Activated T-cell treated with anti-CD3 and anti-CD28 coated beads, Interleukin-2, amount 50 U/mL, for 72 hours (primary cell): ENCODE measurements at places on chromosomes 5 and 9.
A peak's percentile ranks its signal among the peaks of the same experiment; 100 is the strongest.

GRCh38 chr5:8209500-8209899 is 340.6 kb downstream of the MTRR start:
- DNase-seq: no peak

DNA sequence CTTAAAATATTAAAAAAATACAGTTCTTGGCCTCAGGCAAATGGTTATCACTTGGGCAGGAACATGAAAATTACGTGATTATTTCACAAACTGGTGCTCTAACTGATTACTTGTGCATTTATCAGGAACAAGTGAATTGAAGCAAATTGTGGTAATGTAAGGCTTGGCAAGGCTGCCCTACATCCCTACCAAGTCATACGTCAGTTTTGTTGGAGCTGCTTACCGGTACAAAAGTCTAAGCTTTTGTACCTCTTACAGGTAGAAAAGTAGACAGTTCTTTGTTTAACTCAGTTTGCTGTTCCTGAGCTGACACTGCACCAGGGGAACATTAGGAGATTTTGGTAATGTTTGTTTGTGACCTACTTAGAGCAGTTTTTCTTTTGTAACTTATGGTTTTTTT is 2.2 kb downstream of the G3BP1 start:
- DNase-seq: no peak

- peak; percentile 13 for DNase-seq
Measured at GRCh38 chr9:78115073-78115472, 83.5 kb upstream of the GNAQ start.

DNA sequence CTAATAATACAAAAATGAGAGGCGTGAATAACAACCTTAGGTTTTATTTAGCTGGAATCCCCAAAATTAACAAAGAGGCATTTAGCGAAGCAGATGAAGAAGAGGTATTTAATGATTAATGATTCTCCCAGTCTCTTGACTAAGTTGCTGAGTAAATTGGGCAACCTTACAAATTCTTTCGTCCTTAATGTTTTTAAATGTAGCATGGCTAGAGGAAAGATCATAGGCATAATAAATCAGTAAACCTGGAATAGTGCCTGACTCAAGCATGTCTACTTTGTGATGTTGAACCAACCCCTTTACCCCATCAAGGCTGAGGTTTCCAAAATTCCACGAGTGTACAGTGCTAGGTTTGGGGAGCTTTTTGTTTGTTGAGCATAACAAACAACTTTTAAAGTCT is 7.9 kb downstream of the BHMT start:
- DNase-seq: no peak

DNA sequence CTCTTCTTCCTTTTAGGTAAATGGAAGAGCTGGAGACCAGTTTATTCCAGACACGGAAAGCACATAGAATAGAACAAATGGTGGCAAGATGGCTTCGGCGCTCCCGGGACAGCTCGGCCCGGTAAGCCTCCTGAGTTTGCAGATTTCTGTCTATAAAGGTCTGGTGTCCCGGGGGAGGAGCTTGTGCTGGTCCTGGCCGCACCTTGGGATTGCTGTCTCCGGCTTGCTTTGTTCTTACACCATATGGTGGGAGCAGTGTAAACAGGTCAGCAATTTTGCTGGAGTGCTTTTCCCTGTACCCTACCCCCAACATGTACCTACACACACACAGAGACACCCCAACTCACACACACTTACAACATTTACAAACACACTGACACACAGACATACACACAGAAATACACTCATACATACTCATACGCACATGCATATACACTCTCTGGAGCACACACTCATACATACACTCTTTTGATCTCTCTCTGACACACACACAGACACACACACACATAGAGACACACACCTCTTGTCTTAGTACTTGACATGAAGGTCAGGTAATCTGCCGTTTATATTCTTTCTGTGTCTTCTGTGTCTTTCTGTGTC is 42.0 kb downstream of the FRMPD1 start:
- DNase-seq: no peak
